ENCODE measurements at places on chromosomes 11 and 22.

GRCh38 chr11:575313-575995 is 816 bp upstream of the PHRF1 start:
- DNase-seq = no peak

DNA sequence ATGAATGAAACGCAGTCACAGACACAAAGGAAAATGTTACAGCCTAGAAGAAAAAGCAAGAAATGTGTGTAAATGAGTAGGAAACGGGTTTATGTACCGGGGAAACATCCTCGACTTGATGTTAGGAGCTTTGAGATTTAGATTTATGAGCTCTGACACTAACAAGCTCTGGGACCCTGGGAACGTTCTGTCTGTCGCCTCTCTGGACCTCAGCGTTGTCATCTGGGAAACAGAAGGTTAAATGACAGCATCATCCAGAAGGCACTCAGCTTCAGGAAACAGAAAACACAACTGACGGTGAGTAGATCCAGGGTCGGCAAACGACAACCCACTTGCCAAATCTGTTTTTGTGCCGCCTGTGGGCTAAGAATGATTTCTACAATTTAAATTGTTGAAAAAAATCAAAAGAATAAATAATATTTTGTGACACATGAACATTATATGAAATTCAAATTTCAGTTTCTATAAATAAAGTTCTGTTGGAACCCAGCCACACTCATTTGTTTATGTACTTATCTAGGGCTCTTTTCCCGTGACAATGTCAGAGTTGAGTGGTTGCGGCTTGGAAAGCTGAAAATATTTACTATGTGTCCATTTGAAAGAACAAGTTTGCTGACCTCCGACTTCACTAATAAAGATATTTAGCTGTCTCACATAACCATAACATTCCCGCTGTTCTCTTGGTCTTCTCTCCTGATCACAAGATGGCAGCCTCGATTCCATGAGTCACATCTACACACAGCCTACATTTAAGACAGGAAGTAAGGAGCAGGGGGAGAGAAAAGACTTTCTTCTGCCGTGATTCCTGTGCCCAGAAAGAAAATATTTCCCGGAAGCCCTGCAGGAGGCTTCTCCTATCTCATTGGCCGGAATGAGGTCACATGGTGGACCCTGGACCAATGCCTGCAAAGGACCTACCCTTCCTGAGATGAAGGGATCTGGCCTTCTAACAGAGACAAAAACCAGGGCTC is 47.1 kb upstream of the SYT13 start:
- DNase-seq = no peak

- DNase-seq = no peak
Observed at GRCh38 chr11:14248580-14248981, 110.4 kb downstream of the RRAS2 start.

- DNase-seq = no peak
Observed at GRCh38 chr11:132648851-132649250, 883.5 kb downstream of the OPCML start.

DNA sequence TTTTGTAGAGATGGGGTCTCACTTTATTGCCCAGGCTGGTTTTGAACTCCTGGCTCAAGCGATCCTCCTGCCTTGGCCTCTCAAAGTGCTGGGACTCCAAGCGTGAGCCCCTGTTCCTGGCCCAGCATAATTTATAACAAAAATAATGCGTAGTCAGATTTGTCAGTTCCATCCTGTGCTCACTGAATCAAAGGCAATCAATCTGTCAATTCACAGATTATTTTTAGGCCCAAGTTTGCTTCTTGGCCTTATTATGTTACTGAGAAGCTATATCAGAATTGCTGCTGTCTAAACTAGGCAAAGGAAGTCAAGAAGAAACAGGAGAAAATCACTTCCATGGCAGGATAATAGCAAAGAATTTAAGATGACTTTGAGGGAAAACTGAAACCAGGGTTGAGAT is 8.7 kb downstream of the DLAT start:
- DNase-seq = no peak

GRCh38 chr11:70876685-70877084 is 375.7 kb downstream of the SHANK2 start:
- DNase-seq = no peak

- no peak for DNase-seq
Observed at GRCh38 chr22:45237065-45237990, 3.4 kb downstream of the KIAA0930 start.

DNA sequence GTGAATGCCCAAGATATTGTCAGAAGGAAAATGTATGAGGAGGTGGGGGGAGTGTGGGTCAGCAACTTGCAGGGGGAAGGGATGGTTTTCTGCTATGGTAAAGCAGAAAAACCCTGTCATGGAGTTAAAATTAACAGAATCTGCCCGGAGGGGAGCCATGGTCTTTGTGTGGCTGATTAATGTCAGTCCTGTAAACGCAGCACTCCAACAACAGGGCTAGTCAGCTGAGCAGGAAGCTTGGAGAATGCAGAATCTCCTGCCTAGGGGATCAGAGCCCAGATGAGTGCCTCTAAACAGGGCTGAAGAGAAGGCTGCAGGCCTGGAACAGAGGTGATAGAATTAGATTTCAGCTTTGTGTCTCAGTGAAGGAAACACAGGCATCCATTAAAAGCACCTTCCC is 140.9 kb upstream of the MTNR1B start:
- no peak for DNase-seq

GRCh38 chr11:22342211-22343031 is 4.2 kb downstream of the SLC17A6 start:
- DNase-seq = no peak

All from stimulated activated CD8-positive, alpha-beta memory T cell treated with anti-CD3 and anti-CD28 coated beads, Interleukin-4, amount 100 ng/mL, for 48 hours (primary cell).